GM23248 (cell line): ENCODE measurements at places on chromosomes 12 and 14. TPM values are rescaled to one million over a fixed set of nuclear protein-coding genes. Genes with fewer than 3 reads are reported as not detected.
A peak's percentile ranks its signal among the peaks of the same experiment; 100 is the strongest.

GRCh38 chr12:69052613-69053408 lies 119.8 kb upstream of the CPM start:
- DNase-seq: peak; percentile 94

Gene BCAT1
- 72.1 and 109 TPM in 2 replicates for total RNA-seq

- DNase-seq: no peak
These were observed 31.8 kb upstream of the SMUG1 start for GRCh38 chr12:54220567-54220966.

Gene IFNG
- not detected in 2 replicates for total RNA-seq

- DNase-seq: no peak
These were observed 24.3 kb downstream of the BCL2L14 start for GRCh38 chr12:12095021-12095420.

GRCh38 chr14:57609192-57610075 lies 115.8 kb upstream of the CCDC198 start:
- DNase-seq: no peak

- DNase-seq: peak; percentile 93
These were observed 7.4 kb downstream of the TESPA1 start for GRCh38 chr12:54977155-54977554.

DNA sequence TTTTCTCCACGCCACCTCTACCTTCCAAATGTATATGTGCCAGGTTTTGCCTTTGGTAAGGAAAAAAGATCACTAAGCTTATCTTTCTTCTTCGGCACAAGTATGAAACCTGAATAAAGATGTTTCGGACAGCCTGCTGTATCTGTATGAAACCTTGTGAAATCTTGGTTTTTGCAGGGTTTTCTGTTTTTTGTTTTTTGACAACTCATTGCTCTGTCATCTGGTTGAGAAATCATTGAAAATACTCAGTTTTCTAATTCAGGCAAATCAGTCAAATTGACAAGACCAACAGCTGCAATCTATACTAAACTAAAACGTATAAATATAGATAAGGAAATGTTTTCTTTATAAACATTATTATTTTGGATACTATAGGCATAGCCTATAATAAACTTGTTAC lies 63.1 kb upstream of the FGD4 start:
- peak; percentile 5 for DNase-seq

DNA sequence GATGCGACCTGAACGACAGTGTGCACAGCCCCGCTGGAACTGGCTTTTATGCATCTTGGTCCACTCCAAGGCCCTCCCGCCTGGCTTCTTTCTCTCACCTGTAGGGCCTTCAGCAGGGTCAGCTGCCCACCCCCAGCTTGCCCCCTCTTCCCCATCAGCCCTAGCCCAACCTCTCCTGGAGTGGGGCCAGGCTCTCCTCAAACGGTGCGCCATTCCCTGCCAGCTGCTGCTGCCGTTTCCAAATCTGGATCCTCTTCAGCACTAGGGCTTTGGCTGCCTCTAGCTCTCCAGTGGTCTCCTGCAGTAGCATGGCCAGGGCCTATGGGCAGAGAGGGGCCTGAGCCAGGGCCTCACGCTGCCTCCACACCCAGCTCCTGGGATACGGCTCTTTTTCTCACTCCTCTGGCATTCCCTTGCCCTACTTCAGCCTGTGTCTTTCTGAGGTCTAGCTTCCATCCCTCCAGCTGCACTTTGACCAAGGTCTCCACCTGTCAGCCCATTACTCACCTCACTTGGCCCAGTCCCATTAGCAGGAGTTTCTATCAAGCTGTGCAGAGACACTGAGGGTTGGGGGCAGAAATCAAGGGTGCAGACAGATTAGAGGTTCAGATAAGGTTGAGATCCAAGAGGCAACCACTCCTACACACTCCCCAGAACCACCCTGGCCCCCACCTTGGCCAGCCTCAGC lies 5.0 kb downstream of the STAT6 start:
- DNase-seq: no peak

DNA sequence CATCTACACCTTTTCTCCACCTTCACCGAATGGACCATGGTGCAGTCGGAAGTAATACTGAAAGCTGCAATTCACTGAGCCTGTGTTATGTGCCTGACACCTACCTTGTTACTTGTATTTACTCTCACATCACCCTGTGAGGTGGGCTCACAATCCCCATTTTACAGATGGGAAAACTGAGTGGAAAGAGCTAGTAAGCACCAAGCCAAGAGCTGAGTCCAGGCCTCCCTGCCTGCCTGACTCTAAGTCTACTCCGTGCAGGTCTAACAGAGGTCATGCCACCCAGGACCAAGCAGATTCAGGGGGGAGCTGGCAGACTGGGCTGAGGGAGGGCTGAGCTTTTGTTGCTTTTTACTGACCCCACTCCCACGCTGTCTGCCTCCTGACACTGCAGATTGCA lies 29.1 kb upstream of the TC2N start:
- DNase-seq: no peak

DNA sequence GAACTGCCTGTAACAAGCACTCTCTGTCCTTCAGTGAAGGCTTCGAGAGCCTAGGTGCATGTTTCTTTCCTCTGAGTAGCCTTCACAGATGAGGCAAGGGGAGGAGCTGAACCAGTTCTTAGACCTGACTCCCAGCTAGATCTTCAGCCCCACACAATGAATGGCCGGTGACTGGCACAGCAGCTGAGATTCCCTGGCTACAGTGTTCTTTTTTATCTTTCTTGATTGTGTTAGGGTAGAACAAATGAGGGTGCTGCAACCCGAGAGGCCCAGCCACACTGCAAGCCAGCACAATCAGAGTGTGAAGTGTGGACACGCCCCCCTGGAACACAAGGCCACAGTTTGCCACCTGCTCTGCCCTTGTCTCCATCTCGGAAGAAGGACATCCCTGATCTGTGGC lies 19.1 kb upstream of the COL2A1 start:
- no peak for DNase-seq

- DNase-seq: no peak
These were observed 555.9 kb downstream of the BCL11B start for GRCh38 chr14:98716133-98716532.

Gene FAIM2
- total RNA-seq: 0.86 and 2.8 TPM in 2 replicates

DNA sequence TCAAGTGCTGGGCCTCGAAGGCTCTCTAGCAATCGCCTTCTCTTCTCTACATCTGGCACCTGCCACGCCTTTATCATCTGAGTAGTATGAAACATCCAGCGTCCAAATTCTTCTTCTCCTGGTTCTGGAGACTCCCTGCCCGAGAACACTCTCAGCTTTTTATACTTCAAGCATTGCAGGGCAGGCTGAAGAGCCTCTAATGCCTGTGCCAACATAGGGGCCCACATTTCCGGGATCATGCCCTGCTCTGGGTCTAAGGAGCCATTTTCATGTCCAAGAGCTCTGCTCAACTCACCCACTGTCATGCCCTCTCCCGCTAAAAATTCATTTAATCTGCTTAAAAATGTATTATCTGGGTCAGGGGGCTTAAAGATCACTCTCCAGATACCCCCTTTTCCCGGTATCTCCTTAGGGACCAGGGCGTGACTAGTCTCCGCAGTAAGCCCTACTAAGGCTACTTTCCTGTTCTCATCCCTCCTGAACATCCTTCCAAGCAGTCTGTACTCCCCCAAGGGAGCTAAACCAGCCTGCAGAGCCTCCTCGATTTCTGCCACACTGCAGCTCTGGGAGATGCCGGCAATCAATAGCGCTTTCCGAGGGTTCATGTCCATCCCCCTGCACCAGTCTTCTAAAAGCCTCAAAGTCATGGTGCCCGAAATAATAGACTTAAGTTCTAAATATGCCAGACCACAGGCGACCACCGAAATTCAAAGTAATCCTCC lies 940 bp downstream of the MOAP1 start:
- peak; percentile 27 for DNase-seq

GRCh38 chr12:68364893-68365725 lies 32.9 kb upstream of the MDM1 start:
- peak; percentile 99 for DNase-seq

DNA sequence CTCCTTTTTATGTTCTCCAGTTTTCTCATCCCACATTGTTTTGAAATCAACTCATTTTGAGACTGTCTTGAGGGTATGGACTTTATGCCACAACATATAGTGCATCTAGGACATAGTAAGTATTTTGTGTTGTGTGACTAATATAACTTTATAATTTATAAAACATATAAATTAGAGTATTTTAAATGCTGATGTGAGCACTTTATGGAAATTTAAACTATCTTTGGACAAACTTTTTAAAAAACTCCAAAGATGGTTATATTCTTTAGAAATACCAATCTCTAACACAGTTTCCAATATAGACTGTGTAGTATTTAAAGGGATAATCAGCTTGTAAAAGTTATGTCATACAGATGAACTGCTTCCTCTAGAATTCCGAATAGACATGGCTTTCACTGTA lies 87.4 kb downstream of the LRIG3 start:
- no peak for DNase-seq

Gene SSPN
- 6.4 and 12.5 TPM in 2 replicates for total RNA-seq

- DNase-seq: no peak
These were observed 125.2 kb downstream of the GTF2A1 start for GRCh38 chr14:81095539-81095938.

DNA sequence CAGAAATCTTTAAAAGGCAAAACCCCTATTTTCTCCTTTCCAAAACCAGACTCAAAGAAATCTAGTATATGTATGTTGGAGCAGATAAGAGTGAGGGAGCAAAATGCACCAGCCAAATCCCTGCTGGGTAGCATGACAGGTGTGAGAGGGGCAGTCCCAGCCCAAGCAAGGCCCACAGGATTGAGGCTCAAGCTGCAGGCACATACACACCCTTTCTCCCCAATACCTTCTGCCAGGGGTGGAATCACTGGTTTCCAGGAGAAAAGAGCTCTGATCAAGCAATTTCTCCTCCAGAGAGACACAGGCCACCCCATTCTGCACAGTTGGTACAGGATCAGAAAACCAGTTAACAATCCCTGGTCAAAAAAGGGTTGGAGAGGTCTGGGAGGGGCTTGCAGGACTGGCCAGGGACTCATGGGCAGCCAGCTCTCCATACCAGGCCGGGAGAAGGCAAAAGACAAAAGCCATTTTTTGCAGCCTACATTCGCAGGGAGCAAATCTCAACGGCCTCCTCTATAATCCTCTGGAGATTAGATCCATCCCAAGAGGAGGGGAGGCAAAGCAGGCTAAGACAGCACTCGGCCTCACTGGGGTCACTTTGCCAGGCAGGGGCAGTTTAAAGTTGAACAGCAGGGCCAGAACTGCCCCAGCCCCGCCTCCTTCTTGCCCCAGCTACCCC lies 2.1 kb downstream of the KMT2D start:
- DNase-seq: peak; percentile 27

GRCh38 chr14:73492670-73493069 lies 1.9 kb downstream of the RIOX1 start:
- no peak for DNase-seq

Gene EPYC
- total RNA-seq: not detected in 2 replicates

GRCh38 chr12:91275321-91275720 lies 92.7 kb upstream of the DCN start:
- DNase-seq: no peak

DNA sequence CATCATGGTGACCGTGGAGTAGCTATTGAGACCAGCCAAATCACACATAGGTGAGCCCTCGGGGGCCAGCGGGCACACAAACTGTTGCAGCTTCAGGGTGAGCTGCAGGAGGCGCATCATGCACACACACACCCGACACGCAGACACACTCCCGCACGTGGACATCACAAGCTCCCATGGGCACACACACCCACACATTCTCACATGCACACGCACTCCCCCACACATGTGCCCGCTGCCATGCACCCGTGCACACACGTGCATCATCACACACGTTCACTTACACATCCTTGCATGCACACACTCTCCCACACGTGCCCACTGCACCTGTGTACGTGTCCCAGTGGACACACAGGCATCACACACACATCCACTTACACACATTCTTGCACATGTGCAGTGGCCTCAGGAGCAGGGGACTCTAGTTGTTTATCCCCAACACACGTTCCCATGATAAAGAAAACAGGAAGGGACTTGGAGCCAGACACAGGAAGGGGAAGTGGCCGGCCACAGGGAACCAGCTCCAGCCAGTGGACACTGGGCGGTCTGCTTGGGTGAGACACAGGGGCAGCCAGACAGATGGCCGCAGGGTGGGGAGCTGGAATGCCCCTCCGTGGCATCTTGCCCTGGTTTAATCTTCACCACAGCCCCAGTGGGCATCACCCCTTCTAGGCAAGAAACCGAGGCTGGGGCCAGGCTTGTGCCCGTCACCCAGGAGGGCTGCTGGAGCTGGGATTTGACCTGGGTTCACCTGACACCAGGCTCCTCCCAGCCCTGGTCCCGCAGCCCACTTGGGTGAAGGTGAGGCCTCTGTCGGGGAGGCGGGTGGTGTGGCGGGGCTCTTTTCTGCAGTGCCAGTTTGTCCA lies 49.7 kb downstream of the CYP46A1 start:
- no peak for DNase-seq
